ENCODE measurements at places on chromosomes 2 and 18.
A peak's percentile ranks its signal among the peaks of the same experiment; 100 is the strongest.

GRCh38 chr2:188102881-188103280 is 188.8 kb upstream of the GULP1 start:
- no peak for DNase-seq

GRCh38 chr2:44952143-44952805 is 10.8 kb downstream of the SIX3 start:
- DNase-seq, result peak; percentile 68

DNA sequence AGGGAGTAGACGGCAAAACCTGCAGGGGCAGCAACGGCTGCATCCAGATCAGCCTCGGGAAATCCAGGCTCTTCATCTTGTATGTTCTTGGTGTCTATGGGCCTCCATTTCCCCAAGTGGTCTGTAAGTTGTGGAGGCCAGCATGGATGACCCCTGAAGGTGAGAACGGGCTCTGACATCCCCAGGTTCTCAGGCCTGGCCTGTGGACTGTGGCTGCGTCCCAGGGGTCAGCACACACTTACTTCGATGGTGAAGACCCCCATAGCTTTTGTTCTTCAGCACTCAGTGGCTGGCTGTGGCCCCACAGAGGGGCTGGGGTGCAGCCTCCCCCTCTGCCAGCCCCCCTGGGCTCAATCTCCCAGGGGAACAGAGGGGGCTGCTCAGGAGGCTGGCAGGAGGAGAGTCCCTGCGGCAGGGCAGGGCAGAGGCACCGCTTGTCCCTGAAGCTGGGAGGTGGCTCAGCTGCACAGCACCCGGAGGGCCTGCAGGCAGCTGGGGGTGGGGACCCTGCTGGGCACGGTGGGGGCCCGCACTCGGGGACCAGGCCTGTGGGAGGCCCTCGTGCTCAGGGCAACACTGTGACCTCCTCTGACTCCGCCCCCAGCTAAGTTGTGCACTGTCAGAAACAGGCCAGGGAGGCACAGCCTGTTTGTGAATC is 3.8 kb downstream of the SLC66A3 start:
- DNase-seq, result no peak

- no peak for DNase-seq
Measured at GRCh38 chr2:189236066-189236465, 56.5 kb upstream of the COL5A2 start.

GRCh38 chr18:35501369-35501768 is 3.6 kb upstream of the INO80C start:
- no peak for DNase-seq

DNA sequence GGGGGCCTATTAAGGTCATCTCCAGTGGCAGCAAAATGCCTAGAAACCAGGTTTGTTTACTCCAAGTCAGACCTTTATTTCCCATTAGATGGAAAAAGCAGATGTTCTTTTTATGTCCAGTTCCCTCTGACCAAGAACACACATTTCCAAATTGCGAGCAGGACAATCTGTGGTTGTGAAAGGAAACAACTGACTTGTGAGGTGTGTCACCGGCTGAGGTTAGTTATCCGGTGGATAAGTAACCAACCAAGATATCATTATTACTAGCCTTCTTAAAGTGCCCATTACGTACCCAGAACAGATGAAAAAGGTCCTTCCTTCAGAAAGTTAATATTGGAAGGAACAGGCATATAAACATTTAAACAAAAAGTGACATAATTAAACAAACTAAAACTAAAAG is 112.9 kb downstream of the THADA start:
- DNase-seq, result no peak

Data from frontal cortex (tissue), 4 donors.